Kidney tubule cell (primary cell): ENCODE measurements at places on chromosomes 3 and 15.

DNA sequence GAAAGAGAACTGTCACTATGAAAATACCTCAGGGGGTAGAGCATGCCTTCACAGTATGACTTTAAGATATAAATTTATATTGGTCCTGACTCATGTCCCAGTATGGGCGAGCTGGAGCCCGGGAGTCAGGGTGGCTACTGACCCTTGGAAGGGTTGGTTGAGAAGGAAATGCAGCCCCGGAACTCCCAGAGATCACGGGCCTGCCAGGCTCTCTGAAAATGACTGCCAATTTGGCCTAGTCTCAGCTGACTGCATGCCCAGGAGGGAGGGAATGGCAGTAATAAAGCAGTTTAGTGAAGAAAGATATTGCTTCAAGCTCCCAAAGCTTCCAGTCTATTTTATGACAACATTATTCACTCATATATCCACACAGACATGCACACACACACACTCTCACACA is 299.0 kb downstream of the NR2F2 start:
- peak; percentile 45 for DNase-seq

- no peak for DNase-seq
These were observed 193.3 kb upstream of the PROK2 start for GRCh38 chr3:71978150-71978721.

GRCh38 chr15:87213626-87214025 is 1042.9 kb downstream of the NTRK3 start:
- no peak for DNase-seq

GRCh38 chr3:127684871-127685707 is 12.3 kb downstream of the ABTB1 start:
- no peak for DNase-seq

- peak; percentile 94 for DNase-seq
These were observed 7.7 kb downstream of the LRRC2 start for GRCh38 chr3:46558184-46559043.
